DMS79 (cell line): ENCODE measurements at places on chromosomes 3 and 15.
A peak's percentile ranks its signal among the peaks of the same experiment; 100 is the strongest.

GRCh38 chr15:51077221-51078153 lies 17.2 kb downstream of the TNFAIP8L3 start:
- no peak for DNase-seq

GRCh38 chr3:188916934-188917401 lies 254.8 kb upstream of the TPRG1 start:
- no peak for DNase-seq

DNA sequence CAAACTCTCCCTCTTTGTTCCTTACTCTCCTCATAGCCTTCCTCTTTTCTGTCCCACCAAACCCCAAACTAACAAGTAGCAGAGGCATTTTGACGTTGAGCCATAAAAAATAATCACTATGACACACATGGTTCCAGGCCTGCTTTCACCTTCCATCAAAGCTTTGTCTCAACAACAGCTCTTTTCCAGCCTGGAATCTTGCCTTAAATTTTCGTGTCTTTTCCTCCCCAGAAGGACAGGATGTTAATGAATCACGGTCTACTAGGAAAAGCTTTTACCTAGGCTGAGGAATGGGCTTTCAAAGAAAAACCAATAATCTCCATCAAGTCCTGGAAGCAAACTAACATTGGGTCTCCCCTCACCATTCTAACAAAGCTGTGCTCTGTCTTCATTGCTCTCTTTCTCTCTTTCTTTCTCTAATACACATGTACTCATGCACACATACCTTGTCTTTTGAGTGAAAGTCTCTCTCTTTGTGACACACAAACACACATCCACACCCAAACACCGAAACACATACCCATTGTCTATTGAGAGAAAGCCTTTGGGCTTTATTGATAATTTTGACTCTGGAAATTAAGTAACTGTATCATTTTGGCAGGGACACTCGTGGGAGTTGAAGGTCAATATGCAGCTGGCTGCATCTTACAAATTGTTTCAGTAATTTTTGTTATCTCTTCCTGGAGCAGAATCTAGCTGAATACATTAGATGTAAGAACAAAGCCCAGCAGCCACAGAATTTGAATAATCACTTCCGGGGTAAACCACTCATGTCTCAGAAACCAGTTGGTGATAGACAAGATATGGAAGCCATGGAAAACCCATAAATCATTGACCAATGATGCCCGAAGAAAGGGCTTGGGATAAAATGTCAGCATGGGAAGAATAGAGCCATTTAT lies 107.4 kb upstream of the SLC4A7 start:
- DNase-seq, result no peak

DNA sequence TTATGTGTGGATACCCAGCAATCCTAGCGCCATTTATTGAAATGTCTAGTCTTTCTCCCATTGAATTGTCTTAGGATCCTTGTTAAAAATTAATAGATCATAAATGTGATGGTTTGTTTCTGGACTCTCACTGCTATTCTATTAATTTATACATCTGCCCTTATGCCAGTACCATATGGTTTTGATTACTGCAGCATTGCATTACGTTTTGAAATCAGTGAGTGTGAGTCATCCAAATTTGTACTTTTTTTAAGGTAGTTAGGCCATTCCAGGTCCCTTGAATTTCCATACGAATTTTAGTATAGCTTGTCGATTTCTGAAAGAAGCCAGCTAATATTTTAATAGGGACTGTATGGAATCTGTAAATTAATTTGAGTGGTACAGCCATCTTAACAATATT lies 648.6 kb upstream of the ZNF385D start:
- no peak for DNase-seq

GRCh38 chr3:567488-568185 lies 371.1 kb downstream of the CHL1 start:
- no peak for DNase-seq

- DNase-seq, result no peak
These were observed 28.7 kb downstream of the ZIC4 start for GRCh38 chr3:147377412-147378367.

DNA sequence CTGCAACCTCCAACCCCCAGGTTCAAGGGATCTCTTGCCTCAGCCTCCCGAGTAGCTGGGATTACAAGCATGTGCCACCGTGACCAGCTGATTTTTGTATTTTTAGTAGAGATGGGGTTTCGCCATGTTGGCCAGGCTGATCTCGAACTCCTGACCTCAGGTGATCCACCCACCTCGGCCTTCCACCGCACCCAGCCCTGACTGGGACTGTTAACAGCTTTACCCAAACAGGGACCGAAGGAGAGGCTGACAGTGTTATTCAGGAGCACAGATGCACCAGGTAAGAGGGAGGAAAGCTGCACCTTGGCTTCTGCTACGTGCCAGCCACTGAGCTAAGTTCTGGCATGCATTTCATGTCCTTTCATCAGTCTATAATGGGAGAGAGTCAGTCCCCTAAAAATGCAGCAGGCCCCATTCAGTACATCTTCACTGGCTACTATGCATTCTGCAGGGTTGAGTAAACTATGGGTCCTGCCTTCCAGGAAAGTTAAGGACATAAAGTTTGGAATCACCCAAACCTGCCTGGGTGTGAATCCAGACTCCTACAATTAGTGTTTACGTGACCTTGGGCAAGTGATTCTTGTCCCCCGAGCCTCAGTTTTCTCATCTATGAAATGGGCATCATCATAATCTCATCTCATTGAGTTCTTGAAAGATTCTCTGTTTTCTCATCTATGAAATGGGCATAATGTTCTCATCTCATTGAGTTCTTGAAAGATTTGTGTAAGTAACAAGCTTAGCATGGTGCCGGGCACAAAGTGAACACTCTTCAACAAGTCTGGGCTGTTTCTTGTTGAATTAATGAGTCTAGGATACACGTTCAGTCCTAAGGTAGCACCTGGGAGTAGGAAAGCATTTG lies 82.2 kb downstream of the CPN2 start:
- no peak for DNase-seq

- DNase-seq, result no peak
These were observed 137.8 kb downstream of the NTRK3 start for GRCh38 chr15:88118741-88119140.

- DNase-seq, result peak; percentile 96
These were observed 41.1 kb upstream of the SEC61A1 start for GRCh38 chr3:128011140-128011539.

GRCh38 chr3:8702560-8702959 lies 31.0 kb upstream of the CAV3 start:
- DNase-seq, result no peak

DNA sequence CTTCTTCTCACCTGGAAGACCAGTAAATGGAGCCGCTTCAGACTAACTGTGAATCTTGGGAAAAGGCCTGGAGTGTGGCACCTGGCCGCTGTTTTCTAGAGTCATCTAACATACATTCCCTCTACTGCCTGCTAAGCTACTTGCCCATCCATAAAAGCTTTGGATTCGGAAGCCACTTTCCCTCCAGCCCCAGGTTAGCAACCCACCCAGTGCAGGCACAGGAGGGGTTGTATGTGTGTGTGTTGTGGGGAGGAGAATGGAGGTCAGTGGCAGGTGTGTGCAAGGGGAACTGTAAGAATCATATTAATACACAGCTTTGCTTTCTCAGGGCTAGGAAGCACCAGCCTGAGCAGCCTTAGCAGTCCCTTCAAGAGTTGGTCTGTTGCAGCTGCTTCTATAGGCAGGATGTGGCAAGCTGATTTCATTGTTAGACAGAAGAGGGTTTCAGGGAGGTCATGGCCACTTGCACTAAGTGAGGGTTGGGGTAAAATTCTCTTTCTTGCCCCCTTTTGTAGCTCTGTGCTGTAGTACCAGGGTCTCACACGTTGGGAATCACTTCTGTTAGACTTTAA lies 8.9 kb downstream of the NSUN3 start:
- DNase-seq, result no peak

GRCh38 chr3:134132961-134133360 lies 103.2 kb upstream of the SLCO2A1 start:
- DNase-seq, result peak; percentile 61

GRCh38 chr3:12503126-12503957 lies 19.1 kb downstream of the TSEN2 start:
- no peak for DNase-seq

- no peak for DNase-seq
These were observed 152.7 kb upstream of the CDIN1 start for GRCh38 chr15:36426691-36427090.

DNA sequence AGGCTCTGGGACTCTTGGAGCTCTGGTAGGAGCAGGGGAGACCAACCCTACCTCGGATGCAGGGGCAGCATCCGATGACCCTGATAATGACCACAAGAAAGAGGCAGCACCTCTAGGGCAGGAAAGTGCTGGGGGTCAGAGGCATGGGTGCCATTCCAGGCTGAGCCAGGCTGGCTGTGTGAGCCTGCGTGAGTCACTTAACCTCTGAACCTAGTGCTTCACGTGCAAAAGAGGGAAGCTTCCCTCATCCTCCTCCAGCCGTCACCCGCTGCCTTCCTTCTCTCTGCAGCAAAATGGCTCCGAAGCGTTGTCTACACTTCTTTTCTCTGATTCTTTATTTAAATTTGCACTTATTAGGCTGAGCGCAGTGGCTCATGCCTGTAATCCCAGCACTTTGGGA lies 35.5 kb downstream of the ZDHHC19 start:
- DNase-seq, result no peak

- no peak for DNase-seq
These were observed 7.3 kb downstream of the B3GNT5 start for GRCh38 chr3:183260167-183260904.

GRCh38 chr3:29280404-29281093 lies at the start of gene RBMS3:
Gene RBMS3 (plus strand): TSS chr3:29281071.
- peak; percentile 67 for DNase-seq

GRCh38 chr3:195766671-195767070 lies 45.1 kb downstream of the MUC4 start:
- DNase-seq, result no peak

- no peak for DNase-seq
These were observed 25.2 kb downstream of the OXNAD1 start for GRCh38 chr3:16290007-16290826.

DNA sequence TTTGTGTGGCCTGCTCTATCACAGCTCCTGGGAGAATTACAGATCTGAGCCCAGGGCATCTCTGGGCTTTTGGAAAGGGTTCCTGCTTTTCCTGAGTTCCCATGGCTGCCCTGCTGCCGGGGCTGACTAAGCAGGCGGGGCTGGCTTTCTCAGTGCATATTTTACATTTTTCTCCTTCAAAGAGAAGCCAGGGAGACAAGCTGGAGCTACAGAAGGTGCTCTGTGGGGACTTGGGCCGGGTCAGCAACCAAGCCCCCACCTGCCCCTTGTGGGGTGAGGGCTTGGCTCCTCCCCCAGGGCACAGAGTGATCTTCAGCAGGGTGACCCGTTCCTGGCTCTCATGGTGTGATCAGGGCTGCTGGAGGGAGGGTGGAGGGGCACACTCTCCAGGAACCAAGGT lies 17.4 kb downstream of the ABTB1 start:
- DNase-seq, result no peak

DNA sequence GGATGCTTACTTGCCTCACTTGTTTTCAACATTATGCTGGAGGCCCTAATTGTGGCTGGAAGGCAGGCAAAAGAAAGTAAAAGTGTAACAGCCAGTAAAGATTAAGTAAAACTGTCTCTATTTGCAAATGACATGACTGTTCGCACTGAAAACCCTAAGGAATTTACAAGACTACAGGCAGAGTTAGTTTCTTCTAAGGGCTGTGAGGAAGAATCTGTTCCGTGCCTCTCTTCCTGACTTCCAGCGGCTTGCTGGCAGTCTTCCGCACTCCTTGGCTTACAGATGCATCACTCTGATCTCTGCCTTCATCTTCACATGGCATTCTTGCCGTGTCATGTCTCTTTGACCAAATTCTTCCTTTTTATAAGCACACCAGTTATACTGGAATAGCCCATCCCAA lies 86.1 kb downstream of the DLG1 start:
- DNase-seq, result no peak

- DNase-seq, result no peak
These were observed 1.4 kb downstream of the WNT7A start for GRCh38 chr3:13878281-13879101.

- DNase-seq, result no peak
These were observed 682 bp downstream of the ETFA start for GRCh38 chr15:76310475-76311099.

DNA sequence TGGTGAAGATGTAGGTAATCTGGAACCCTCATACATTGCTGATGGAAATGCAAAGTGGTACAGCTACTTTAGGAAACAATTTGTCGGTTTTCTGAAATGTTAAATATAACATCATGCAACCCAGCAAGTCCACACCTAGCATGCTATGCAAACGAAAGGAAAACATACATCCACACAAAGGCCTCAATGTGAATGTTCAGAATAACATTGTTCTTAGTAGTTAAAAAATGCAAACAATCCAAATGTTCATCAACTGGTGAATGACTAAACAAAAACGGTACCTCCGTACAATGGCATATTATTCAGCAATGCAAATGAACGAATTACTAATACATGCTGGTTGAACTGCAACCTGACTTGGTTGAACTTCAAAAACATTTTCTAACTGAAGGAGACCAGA lies 423.3 kb upstream of the THRB start:
- no peak for DNase-seq

GRCh38 chr3:42557854-42558253 lies 23.9 kb downstream of the SEC22C start:
- no peak for DNase-seq

DNA sequence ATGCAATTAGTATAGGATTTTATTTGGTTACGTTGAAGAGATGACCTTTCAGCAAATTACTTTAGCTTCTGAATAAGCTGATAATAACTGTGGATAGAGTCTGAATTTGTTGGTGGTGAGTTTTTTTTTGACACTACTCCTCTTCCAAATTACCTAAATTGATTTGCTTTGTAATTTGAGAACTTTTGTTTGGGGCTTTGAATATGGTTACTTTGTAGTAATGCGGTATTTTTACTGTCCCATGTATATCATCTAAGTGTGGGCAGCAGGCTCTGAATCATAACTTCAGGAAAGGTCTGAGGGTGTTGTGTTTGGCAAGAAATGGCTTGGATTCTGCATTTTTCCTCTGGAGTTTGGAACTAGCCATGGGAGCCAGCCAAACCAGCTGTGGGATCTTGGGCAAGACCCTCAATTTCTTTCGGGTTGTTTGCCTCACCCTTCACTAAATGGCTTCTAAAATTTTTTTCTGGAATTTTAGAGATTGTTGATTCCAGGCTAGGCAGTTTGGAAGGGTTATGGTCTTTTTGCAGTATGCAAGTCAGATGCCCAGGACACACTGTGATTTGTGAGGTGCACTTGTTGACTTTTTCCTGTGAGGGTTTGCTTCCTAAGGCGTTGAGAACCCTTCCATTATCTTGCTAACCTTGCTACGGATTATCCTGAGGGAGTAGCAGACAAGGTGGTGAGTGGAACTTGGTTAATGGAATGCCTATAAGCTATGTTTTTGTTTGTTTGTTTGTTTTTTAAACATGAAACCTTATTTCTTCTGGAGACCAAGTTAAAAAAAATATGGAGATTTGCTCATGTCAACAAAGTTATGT lies 10.4 kb downstream of the PTPRG start:
- no peak for DNase-seq
